HL-60 (cell line): ENCODE measurements at places on chromosomes 2 and 18.

DNA sequence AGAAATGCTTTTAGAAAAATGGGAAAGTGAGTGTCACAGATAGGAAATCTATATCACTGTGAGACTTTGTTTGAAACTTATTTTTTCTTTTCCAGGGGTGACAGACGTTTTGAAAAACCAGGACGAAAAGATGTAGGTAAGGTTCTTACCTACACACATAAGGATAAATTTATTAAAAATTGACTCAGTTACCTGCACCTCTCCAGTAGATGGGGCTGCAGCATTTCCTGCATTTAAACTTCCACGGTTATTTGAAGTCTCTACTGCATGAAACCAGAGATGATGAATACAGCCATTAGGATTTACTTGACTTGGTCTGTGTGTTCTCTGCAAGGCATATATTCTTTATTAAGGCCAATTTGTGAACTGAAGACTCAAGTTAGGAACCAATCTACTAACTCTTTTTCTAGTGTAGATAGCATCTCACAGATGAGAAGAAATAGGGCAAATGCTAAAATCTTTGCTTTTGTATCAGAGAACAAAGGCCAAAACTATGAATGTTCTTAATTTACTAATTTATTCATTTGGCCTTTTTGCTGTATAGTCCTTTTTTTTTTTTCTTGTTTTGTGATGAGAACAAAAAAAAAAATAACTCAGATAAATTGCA, 15.0 kb downstream of the KCNJ13 start:
- DNase-seq, result no peak

GRCh38 chr2:37890893-37891495, 34.1 kb upstream of the RMDN2 start:
- peak; percentile 25 for DNase-seq

GRCh38 chr2:164186591-164186990, 434.7 kb downstream of the GRB14 start:
- no peak for DNase-seq

DNA sequence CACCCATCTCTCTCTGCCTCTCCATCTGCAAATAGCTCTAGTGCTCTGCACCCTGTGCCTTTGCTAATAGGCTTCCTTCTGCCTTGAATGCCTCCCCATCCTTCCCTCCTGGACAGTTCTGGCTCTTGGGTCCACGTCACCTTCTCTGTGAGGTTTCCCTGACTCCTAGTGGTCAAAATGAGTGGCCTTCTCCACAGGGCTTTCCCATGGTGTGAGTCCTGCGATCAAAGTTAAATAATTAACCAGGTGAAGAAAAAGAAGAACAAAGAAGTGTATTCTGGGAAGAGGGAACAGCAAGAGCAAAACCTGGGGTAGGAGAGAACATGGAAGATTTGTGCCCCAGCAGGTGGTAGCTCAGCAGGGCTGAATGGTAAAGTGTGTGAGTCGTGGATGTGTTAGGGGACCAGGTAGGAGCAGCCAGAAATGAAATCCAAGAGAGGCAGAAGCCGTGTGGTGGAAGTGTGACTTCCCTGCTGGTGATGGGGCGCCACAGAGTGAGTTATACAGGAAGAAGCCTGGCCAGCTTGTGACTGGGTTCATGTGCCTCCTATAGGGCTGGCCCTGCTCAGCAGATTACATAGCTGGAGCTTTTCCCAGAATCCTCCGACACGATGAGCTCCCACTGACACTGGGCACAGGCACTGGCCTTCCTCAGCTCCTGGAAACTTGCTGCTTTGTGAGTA, 93.8 kb upstream of the LDAH start:
- no peak for DNase-seq

DNA sequence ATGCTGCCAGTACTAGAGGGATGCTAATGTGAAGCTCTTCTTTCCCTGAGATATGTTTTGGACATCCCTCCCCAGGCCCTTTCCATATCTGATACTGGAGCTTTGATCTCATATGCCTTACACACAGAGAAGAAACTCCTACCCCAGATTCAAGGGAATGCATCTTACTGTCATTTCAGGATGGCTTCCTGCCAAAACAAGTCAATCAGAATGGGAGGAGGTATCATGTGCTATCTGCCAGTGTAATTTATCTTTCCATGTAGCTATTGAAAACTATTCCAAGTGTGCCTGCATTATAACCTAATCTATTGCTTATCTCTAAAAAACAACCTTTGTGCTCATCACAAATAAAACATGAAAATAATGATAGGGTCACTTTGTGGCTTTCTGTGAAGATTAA, 269.9 kb upstream of the SETBP1 start:
- DNase-seq, result no peak

DNA sequence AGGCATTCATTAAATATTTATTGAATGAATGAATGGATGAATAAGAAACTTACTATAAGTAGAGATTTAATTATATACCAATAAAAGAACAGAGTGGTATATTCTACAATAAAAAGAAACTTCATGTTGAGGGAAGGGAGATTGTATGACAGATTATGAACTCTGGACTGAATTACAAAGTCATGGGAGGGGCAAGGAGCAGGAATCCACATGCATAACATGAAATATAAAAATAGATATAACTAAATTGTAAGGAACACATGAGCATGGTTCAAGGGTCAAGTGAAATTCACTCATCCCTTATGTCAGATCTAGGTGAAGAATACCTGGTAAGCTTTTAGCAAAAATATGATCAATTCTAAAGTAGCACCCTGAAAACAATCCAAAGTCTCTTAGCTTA, 27.1 kb upstream of the TLK1 start:
- no peak for DNase-seq

DNA sequence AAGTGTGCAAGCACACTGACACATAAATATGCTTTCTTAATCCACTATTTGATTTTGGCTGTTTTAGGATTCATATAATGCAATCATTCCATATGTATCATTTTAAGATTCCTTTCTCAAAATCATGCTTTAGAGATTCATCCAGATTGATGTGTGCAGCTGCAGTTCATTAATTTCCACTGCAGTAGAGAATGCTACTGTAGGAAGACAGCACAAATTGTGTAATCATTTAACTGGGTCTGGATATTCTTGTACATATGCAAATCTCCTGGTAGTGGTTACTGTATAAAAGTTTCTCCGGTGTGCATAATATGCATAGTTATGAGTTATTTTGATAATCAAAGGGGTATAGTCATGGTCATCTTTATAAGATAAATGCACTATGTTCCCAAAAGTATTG, 502.5 kb upstream of the ACVR2A start:
- DNase-seq, result no peak
